ENCODE measurements at places on chromosomes 11 and 22. TPM values are rescaled to one million over a fixed set of nuclear protein-coding genes. Genes with fewer than 3 reads are reported as not detected.
A peak's percentile ranks its signal among the peaks of the same experiment; 100 is the strongest.

- DNase-seq: no peak
Observed at GRCh38 chr22:42281284-42281683, 10.8 kb upstream of the TCF20 start.

GRCh38 chr11:113189909-113190667, 124.3 kb upstream of the TTC12 start:
- peak; percentile 86 for DNase-seq

- DNase-seq: no peak
Observed at GRCh38 chr11:80925321-80925720, 1484.5 kb upstream of the TENM4 start.

GRCh38 chr11:33110083-33110482, 51.2 kb downstream of the CSTF3 start:
- no peak for DNase-seq

Gene BARX2
- total RNA-seq: not detected

Gene MMP8
- total RNA-seq: not detected

- DNase-seq: no peak
Observed at GRCh38 chr22:45754822-45755221, 83.2 kb downstream of the ATXN10 start.

DNA sequence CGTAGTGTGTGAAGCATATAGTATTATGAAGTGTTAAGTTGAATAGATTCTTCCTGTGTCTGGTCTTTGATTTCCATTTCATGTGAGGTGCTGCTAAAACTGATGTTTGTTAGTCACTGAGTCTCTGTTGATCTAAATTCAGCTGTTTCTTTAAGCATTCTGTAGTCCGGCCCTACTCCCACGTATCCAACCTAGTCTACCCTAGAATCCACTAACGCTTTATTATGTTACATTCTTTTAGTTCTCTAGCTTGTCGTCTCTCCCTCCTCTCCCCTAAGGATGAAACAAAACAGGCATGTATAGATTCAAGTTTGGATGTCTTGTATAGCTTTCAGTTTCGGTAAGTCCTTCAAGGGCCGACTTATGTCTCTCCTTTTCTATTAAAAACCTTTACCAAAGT, 4.1 kb downstream of the WEE1 start:
- DNase-seq: no peak

Gene VSIG2
- total RNA-seq: not detected

Gene SCGB1C1
- not detected for total RNA-seq

GRCh38 chr11:30462421-30462820, 123.7 kb downstream of the MPPED2 start:
- no peak for DNase-seq

Gene PDGFD
- 13.1 TPM for total RNA-seq

- DNase-seq: no peak
Observed at GRCh38 chr11:44033411-44033850, 14.3 kb upstream of the ACCSL start.

DNA sequence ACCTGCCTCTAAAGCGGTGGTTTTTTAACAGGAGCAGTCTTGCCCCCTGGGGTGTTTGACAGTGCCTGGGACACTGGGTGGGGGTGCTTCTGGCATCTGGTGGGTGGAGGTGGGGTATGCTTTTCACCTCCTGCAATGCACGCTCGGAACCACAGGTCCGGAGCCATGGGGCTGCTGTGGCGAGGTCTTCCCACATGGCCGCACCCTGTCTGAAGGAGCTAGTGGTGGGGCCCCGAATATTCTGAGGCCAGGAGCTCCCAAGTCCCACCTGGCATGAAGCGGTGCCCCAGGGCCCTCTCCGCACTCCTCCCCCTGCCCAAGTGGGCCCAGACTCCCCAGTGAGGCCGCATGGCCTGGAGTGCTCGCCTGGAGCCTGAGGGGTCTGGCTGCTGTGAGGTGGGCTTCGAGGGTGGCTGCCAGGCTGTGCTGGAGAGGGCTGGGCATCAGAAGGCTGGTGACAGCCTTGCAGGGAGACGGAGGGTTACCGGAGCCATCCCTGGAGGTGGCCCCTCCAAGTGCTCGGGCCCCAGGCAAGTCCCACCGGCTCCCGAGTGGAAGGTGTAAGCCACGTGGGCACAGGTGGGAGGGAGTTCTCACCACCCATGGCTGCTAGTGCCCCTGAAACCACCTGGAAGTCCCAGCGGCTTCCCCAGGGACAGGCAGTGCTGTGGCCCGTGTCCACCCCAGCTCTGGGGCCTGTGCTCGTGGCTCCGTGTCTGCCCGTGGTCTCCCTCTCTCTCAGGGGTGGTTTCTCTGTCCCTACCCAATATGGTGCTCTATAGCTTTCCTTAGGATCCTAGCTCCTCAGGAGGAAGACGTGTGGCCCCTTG, 15.1 kb downstream of the TBX1 start:
- DNase-seq: no peak

Gene DEFB131B
- total RNA-seq: not detected

Gene C1QTNF5
- total RNA-seq: not detected

DNA sequence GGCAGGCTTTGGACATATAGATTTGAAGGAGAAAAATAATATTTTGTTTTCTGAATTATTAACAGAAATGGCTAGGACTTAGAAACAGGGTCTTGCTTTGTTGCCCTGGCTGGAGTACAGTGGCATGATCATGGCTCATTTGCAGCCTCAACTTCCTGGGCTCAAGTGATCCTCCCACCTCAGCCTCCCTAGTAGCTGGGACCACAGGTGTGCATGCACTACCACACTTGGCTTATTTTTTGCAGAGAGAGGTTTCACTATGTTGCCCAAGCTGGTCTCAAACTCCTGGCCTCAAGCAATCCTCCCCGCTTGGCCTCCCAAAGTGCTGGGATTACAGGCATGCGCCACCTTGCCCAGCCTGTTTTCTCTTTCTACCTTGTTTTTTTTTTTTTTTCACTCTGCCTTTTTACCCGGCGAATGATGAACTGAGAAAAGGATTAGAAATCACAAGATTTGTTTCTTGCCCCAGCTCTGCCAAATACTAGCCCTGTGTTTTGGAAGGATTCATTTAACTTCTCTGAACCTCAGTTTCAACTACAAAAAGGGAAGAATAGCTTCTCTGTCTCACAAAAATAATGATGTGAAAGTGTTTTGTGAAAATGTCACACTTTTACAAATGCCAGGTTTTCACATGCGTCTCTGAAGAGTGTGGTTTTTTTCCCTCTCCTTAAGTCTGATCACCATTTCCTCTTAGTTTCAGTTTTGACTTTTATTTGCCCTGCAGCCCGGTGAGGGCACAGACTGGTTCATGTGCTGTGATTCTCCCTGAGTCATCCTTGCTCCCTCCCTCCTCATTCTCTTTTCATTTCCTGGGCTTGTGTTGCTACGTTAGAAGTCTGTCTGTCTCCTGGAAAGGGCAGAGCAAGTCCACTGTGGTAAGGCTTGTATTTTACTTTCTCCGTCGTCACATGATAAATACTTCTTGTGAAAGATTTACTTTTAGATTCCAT, 67.7 kb downstream of the BCL2L13 start:
- peak; percentile 98 for DNase-seq

DNA sequence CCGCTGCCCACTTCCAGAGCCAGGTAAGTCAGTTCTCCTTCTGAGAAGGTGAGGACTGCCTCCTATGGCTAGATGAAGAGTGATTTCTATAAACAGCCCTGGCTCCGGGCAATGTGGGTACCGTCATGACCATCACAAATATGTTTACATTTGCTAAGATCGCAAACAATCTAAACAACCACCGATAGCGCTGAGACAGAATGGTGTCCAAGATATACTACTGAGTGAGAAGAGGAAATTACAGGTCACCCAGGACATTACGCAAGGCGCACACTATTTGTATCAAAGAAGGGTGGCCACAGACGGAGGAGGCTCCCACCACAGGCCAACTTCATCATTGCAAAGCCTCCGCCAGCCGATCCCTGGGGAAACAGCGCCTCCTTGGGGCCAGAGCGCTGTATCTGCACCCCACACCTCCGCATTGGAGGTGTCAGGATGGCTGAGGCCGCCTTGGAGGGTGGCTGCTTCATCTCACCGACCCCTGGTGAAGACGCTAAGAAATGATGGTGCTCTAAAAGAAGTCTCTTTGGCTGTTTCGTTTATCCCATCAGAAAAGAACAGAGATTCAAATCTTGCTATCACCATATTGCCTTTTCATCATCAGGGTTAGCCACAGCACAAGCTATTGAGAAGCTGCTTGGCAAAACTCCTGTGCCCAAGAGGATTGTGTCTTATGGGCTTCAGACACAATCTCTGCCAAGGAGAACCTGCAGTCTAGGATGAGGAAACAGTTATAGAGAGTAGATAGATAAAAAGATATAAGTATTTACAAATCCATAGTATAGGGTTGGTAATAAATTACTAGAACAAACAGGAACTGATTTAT, 12.3 kb upstream of the ASRGL1 start:
- DNase-seq: no peak

Gene UBASH3B
- total RNA-seq: 31.6 TPM

GRCh38 chr11:11572386-11572785, 49.4 kb downstream of the GALNT18 start:
- no peak for DNase-seq

- DNase-seq: no peak
Observed at GRCh38 chr11:33366918-33367317, 109.7 kb downstream of the HIPK3 start.

- no peak for DNase-seq
Observed at GRCh38 chr11:128434411-128434810, 152.9 kb downstream of the ETS1 start.

Gene XRCC6
- total RNA-seq: 681 TPM

DNA sequence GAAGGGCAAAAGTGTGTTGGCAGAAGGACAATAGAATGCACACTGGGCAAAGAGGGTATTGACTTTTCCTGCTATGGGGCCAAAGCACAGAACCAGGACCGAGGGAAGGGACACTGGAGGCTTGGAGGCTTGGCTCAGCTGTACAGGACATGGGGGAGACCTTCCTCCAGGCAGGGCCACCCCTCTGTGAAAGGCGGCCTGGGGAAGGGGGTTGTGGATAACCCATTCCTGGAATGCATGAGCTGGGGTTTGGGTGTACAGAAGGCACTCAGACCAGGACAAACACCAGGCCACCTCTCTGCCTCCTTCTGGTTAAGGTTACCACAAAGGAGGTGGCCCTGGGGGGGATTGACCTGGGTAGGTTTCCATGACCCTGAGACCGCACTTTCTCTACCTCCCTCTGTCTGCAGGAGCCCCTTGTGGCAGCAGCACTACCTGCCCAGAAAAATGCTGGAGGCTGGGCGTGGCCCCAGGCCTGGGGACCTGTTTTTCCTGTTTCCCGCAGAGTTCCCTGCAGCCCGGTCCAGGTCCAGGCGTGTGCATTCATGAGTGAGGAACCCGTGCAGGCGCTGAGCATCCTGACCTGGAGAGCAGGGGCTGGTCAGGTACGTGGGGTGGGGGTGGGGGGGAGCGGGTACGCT, 9.6 kb downstream of the P2RY2 start:
- no peak for DNase-seq

- DNase-seq: no peak
Observed at GRCh38 chr11:117997406-117997805, 11.2 kb downstream of the IL10RA start.

Gene TRIM34
- 15.3 TPM for total RNA-seq

GRCh38 chr11:115657586-115657985, 153.4 kb upstream of the CADM1 start:
- no peak for DNase-seq

DNA sequence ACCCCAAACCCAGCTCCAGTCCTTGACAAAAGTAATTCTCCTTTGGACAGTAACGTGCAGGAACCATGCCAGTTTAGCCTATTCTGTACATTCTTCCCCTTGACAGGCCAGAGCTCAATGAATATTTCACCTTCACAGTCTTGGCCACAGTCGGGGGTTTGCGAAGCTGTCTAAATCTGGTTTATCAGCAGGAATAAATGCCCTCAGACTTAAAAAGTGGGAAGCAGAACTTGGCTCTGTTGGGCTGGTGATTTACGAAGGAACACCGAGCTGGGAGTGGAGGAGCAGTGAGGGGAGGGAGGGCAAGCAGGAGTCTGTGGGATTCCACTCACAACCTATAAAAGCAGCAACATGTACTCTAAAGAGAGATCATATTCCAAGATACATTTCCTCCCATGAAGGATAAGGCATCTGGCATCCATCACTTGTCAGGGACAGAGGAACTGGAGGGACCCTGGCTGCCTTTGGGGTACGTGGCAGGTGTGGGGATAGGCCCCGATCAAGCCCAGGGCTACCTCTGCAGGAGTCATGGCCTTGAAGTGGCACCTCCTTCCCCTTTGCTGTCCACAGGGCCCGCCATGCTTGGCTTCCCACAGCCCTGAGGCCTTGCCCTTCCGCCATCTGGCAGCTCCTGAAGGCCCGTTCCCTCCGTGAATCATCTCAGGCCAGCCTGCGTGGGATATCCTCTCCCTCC, 154.3 kb downstream of the ADAMTS15 start:
- no peak for DNase-seq

GRCh38 chr11:133845413-133845812, at the start of gene SPATA19:
TSS of gene SPATA19 (minus strand) at chr11:133845513. CDS start at chr11:133845446, 67 bp downstream.
- no peak for DNase-seq

- DNase-seq: no peak
Observed at GRCh38 chr11:33273656-33274055, 16.5 kb downstream of the HIPK3 start.

- DNase-seq: no peak
Observed at GRCh38 chr11:61781585-61781984, 10.8 kb downstream of the TMEM258 start.

DNA sequence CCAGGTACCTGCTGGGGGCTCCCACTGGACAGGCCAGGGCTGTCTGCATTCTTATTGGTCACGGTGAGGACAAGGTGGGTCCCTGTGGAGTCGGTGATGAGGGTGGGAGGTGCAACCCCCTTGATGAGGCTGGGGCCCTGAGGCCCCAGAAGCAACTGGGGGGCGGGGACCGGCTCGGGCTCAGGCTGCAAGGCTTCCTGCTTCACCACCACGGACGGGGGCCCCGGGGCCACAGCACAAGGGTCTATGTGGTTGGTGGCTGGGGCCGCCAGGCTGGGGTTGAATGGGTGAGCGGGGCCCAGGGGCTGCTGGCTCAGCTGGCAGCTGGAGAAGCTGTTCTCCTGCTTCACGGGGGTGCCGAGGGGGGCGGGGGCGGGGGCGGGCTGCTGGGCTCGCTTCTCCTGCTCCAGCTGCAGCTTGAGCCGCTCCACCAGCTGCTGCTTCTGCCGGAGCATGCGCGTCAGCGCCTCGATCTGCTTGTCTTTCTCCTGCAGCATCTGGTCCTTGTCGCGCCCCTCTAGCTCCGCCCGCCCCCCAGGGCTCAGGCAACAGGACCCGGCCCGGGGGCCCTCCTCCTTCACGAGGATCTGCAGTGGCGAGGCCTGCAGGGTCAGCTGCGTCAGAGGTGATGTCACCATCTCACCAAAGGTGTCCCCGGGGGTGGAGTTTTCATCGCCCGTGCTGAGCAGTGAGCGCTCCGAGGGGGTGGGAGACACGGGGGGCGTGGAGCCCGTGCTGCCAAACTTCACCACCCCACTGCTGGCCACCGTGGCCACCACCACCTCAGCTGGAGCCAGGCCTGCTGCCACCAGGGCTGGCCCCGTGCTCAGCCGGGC, 48.2 kb downstream of the SGSM3 start:
- DNase-seq: no peak

Gene ELFN2
- total RNA-seq: 12.9 TPM

- no peak for DNase-seq
Observed at GRCh38 chr11:34855021-34855753, 61.0 kb downstream of the APIP start.

Data from Caki2 (cell line).